ENCODE measurements at places on chromosomes 7 and 10. TPM values are rescaled to one million over a fixed set of nuclear protein-coding genes. Genes with fewer than 3 reads are reported as not detected.

- no peak for DNase-seq
These were observed 240.6 kb upstream of the DGKB start for GRCh38 chr7:15143121-15143520.

DNA sequence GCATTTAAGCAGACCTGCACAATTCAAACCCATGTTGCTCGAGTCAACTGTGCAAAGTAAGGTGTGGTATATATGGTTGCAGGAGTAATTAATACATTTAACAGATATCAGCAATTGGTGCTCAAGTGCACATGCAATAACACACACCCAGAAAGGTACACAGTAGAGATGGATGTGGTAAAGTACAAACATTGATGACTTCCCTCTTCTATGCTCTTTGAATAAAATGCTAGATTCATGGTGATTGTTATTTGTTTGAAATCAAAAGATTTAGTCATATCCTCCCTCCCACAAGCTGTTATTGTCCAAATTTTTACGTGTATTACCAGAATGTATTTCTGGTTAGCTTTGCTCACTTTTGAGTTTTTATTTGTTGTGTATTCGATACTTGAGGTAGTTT lies 262.0 kb upstream of the CSTF2T start:
- no peak for DNase-seq

DNA sequence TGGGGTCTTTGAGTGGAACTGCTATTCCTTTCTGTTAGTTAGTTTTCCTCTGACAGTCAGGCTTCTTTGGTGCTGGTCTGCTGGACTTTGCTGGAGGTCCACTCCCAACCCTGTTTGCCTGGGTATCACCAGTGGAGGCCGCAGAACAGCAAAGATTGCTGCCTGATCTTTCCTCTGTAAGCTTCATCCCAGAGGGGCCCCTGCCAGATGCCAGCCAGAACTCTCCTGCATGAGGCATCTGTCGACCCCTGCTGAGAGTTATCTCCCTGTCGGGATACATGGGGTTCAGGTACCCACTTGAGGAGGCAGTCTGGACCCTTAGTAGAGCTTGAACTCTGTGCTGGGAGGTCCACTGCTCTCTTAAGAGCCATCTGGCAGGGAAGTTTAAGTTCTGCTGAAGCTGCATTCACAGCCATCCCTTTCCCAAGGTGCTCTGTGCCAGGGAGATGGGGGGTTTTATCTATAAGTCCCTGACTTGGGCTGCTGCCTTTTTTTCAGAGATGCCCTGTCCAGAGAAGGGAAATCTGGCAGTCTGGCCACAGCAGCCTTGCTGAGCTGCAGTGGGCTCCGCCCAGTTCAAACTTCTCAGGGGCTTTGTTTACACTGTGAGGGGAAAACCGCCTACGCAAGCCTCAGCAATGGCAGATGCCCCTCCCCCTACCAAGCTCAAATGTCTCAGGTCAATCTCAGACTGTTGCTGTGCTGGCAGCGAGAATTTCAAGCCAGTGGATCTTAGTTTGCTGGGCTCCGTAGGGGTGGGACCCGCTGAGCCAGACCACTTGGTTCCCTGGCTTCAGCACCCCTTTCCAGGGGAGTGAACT lies 89.7 kb upstream of the CDK6 start:
- DNase-seq = peak; percentile 11

- peak; percentile 90 for DNase-seq
These were observed 1.4 kb upstream of the SVIL start for GRCh38 chr10:29636178-29636577.

- peak; percentile 65 for DNase-seq
These were observed 148.8 kb downstream of the MAGI2 start for GRCh38 chr7:79304711-79305110.

DNA sequence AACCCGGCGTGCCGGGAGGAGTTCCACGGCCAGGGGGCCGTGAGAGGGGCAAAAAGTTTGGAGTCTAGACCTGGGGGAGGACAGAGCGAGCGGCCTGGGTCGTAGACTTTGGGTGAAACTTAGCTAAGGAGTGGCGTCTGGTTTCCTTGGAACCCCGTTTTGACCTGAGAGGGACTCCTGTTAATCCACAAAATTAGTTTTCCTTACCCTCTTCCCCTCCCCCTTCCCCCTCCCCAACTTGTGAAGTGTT lies 574 bp downstream of the MARCHF5 start:
- no peak for DNase-seq

- no peak for DNase-seq
These were observed 107.2 kb upstream of the PPIF start for GRCh38 chr10:79239924-79240581.

The RBM17 gene
- total RNA-seq = 33.9 TPM

The LIPF gene
- not detected for total RNA-seq

The OR6V1 gene
- total RNA-seq = not detected

The RAB18 gene
- total RNA-seq = 41.1 TPM

The CYP2C19 gene
- not detected for total RNA-seq

The ANKRD2 gene
- 0.44 TPM for total RNA-seq

The SNX10 gene
- total RNA-seq = 1.3 TPM

The AGMO gene
- total RNA-seq = 0.22 TPM

The PPP1R17 gene
- not detected for total RNA-seq

The FOXI2 gene
- total RNA-seq = not detected
